Adipocyte (in vitro differentiated cells): ENCODE measurements at places on chromosomes 6 and 20.

DNA sequence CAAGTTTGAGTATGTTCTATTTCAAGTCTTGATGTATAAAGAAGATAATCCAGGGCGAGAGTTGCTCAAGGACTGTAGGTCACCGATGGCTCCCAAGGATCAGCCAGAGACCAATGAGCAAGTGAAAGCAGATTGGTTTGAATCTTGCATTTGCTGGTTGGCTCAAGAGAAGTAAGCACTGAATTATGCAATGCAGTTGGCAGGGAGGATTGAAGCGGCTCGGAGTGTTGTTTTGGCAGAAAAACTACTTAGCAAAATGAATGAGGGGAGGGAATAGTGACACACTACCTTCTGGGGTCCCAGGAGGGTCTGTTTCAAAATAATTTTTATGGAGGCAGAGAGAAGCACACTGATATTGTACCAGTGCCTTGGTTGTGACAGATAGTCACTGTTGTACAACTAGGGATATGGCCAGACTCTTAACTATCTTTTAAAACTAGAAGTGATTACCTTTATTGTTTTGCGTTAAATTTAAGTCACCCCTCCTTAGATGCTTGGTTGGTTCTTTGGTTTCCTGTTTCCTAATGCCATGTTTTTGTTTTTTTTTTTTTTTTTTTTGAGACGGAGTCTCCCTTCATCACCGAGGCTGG, 15.7 kb downstream of the SASH1 start:
- peak; percentile 30 for DNase-seq

- peak; percentile 43 for DNase-seq
These were observed 30.8 kb upstream of the SMLR1 start for GRCh38 chr6:130796313-130796905.

GRCh38 chr20:47247972-47248371, 108.5 kb downstream of the ZMYND8 start:
- no peak for DNase-seq

DNA sequence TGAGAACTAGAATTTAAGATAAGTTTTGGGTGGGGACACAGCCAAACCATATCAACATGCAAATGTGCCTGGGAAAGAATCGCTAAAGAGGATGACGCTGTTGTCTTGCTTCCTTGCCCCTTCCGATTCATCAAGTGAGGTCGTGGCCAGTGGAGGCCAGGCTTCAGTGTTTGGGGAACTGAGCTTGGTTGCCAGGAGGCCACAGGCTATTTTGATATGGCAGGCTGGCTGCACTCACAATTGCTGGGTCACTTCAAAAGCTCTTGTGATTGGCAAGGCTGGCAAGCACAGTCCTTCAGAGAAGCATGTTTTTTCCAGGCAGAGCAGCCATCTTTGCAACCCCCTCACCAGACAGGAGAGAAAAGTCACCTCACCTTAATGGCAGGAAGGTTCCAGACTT, 45.8 kb downstream of the SAMD5 start:
- DNase-seq: no peak

DNA sequence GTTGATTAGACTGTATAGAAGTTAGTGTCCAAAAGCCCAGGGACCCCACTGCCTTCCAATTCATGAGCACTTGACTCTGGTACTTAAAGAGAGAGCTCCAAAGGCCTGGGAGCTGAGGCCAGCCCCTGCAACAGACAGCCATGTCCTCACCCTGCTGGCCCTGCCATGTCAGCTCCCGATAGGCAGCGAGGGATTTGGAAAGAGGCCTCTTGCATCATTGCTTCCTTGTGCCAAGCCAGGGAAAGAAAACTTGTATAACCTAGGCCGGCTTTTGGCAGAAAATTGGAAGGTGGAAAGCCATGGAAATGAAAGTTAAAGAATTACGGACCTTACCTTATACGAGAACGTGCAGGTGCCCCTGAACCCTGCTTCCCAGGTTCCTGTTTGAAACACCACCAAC, 8.4 kb upstream of the PCK1 start:
- DNase-seq: no peak

GRCh38 chr6:11076540-11076939, 17.1 kb upstream of the SMIM13 start:
- no peak for DNase-seq
